ENCODE measurements at places on chromosomes 12 and 14.

DNA sequence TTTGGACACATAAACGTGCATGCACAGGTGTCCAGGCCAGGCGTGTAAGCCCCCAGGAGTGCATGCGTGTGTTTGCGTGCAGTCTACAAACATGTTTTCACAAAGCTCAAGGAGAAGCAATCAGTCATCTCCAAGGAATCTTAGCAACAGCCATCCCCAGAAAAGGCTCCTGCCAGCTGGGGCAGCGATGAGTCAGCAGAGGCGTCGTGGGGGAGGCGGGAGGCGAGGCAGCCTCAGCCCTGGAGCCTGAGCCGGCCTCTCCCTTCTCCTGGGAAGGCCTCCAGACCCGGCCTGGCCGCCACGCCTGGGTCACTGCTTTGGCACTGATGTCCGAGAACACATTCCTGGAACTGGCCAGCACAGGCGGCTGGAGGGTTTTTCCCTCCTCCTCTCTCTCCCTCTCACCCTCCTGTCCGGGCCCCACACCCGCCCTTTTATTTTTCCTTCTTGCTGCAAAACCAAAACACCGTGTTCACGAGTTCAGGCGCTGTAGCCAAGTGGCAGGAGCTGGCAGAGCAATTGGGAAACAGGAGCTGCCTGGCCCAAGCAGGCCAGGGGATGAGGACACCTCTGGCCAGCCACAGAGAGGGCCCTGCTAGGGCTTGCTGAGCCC is 92.7 kb downstream of the LRRC74A start:
- peak; percentile 87 for DNase-seq

DNA sequence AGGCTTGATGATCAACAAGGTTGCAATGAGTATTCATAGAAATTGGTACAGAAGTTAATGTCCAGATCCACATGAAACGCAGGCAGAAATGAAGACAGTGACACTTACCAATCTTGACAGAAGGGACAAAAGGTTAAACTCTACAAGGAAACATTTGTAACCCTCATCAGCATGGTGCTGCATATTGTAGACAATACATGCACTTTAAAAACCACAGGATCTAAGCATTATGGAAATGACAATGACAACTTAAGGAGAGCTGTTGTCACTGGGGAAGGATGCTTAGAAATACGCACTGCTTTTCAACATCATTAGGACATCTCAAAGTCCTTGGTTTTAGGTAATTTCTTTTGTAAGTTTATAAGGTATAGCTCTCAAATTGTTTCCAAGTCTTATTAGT is 130.6 kb downstream of the ATP23 start:
- DNase-seq: no peak

- DNase-seq: no peak
Measured at GRCh38 chr12:113519464-113520307, 48.0 kb upstream of the LHX5 start.

GRCh38 chr12:51938726-51939125 is 12.8 kb upstream of the ACVR1B start:
- DNase-seq: no peak

DNA sequence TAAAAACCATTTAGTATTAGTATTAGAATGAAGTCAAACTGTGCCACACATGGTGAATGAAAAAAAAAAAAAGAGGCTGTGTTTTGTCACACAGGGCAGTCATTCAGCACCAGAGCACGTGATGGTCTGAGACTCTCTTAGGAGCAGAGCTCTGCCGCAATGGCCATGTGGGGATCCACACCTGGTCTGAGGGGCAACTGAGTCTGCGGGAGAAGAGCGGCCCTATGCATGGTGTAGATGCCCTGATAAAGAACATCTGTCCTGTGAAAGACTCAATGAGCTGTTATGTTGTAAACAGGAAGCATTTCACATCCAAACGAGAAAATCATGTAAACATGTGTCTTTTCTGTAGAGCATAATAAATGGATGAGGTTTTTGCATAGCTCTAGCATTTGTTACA is 12.2 kb upstream of the BDKRB1 start:
- peak; percentile 56 for DNase-seq

DNA sequence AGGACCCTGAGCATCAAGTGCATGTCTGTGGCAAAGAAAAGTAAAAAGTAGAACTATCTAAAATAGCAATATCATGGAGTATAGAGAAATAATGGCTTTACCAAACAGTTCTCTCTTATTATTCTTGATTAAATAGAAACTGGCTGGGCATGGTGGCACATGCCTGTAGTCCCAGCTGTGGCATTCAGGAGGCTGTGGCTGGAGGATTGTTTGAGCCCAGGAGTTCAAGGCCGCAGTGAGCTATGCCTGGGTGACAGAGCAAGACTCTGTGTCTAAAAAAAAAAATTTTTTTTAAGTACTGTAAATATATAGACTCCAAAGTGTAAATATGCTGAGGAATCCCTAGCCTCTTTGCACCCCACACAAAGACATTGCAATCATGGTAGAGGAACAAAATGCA is 121.9 kb downstream of the KITLG start:
- DNase-seq: no peak

GRCh38 chr14:90612801-90613200 is 203.4 kb downstream of the TTC7B start:
- DNase-seq: no peak

DNA sequence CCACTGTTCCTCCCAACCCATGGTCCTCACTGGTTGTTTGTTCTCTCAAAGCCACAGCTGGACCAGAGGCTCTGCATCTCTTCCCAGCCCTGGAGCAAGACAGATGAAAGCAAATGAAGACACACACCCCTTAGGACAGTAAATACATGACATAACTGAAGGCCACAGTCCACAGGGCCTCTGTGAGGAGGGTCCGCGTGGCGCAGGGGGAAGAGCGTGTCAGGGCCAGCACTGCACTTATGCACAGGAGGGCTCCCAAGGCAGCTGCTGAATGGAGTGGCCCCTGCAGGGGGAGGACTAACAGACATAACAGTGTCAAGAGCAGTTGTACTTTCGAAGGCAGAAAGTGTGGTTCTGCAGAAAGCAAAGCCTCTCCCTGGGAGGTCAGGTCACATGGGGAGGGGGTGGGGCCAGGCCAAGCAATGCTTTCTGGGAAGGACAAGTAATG is 79.9 kb downstream of the CHGA start:
- no peak for DNase-seq

DNA sequence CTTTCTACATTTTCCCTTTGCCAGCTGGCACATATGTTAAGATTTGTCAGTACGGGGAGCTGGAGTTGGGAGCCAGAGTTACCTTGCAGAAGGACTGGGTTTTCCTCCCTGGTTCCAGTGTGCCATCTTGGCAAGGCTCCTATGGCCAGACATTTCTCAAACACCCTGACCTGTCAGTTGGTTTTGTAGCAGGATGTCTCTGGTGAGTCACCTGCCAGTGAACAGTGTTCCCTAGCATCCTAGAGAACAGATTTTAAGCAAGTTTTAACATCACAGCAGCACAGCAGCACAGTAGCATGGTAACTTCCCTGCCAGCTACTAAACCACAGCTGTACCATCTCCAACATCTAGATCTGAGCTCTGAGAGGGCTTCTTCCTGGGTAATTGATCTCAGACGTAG is 26.2 kb upstream of the KTN1 start:
- DNase-seq: no peak

- DNase-seq: no peak
Measured at GRCh38 chr14:49505041-49505766, 81.0 kb downstream of the RPS29 start.

DNA sequence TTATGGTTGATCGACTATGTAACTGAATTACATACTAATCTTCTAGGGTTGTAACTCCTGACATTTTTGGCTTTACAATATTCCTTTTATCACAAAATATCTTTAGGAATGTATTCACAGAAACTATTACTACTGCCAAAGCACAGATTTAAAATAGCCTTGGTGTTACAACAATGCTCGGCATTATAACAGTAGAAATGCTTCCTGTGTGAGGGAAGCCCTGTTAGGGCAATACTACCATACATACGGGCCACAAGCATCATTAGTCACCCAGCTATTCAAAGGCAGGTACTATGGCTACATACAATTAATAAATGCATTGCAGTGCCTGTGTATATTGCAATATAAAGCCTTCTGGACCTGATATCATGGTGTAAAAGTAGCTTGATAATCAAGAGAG is 517.8 kb downstream of the C12orf50 start:
- DNase-seq: no peak

GRCh38 chr12:90024262-90024661 is 315.6 kb upstream of the ATP2B1 start:
- no peak for DNase-seq
